Activated CD8-positive, alpha-beta T cell treated with anti-CD3 and anti-CD28 coated beads, Interleukin-2, amount 10 ng/mL, durations not matched to agents 7 days and 5 days (primary cell): ENCODE measurements at places on chromosomes 4 and X.

- no peak for DNase-seq
Observed at GRCh38 chr4:66927937-66928336, 617.4 kb downstream of the CENPC start.

GRCh38 chrX:118174516-118175098 lies 58.0 kb upstream of the KLHL13 start:
- no peak for DNase-seq

GRCh38 chr4:57094832-57095223 lies 15.4 kb downstream of the IGFBP7 start:
- no peak for DNase-seq

DNA sequence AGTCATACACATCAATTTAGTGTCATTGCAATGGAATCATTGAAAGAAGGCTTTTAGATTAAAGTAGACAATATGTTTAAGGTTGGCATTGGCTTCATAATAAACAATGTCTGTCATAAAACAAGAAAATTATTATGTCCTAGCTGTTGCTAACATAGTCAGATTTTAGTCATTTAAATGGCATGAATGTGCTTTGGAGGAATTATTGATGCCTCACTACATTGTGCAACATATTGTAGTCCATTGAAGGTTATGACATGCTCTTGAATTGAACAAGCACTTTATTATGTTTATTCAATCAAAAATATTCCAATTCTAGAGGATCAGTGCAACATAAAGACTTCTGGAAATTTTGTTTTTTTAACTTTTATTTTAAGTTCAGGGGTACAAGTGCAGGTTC lies 489.8 kb upstream of the AMOT start:
- no peak for DNase-seq

GRCh38 chrX:5869786-5870185 lies 358.9 kb downstream of the NLGN4X start:
- no peak for DNase-seq

DNA sequence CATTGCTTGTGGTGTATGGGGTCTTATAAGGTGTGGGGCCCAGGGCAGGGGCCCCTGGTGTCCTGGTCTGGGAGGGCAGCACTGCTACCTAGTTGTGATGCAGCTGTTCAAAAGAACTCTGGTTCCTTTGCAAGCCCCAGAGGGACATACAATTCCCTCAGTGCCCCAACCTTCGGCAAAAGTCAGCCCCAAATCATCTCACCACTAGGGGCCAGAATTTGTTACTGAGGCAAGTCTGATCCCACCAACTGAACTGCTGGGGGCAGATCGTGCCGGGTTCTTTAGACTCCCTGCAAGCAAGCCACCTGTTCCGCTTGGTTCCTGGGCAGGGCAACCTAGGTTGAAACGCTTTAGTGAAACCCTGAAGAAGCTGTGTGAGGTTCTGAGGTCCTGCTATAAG lies 180.1 kb upstream of the S100G start:
- no peak for DNase-seq
